ENCODE measurements at places on chromosomes 1 and 21.
A peak's percentile ranks its signal among the peaks of the same experiment; 100 is the strongest.

- no peak for DNase-seq
Measured at GRCh38 chr1:60244906-60245305, 171.3 kb upstream of the C1orf87 start.

DNA sequence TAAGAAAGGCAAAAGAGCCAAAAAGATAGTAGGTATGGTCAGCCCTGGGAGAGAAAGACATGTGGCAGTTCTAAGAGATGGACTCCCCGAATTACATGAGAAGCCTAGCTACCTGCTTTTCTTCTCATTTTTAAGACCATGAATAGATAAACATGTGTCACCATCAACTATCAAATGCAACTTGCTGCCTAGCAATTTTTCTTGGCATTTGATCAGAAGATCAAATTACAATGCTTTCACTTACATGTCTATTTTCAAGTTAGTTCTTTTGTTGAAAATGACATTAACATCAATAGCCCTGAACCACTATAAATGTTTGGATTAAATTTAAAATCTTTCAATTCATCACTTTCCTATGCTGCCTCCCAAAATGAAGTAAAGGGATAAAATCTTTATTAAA is 212.3 kb downstream of the HHIPL2 start:
- no peak for DNase-seq

DNA sequence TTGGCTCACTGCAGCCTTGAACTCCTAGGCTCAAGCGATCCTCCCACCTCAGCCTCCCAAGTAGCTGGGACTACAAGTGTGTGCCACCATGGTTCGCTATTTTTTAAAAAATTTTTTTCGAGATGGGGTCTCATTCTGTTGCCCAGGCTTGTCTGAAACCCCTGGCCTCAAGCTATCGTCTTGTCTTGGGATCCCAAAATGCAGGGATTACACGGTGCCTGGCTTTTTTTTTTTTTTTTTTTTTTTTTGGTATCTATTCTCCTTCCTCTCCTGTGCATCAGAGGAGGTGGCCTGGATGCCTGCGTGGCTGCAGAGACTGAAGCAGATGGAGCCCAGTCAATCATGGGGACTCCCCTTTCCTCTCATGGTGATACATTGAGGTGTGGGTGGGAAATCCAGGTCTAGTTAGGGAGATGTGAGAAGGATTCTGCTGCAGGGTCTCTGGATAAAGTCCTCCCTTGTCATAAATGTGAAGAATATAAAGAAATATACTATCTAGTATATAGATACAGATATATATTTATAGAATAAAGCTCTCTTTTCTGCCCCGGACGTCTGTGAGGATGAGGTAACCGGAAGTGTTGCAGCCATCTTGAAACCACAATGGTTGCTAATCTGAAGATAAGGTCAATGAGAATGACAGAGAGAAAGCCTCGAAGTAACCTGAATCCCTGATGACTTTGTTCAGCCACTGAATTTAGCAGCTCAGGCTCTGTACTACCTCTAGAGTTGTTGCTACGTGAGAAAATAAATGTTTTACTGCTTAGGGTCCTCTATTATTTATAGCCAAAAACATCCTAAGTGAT is 19.5 kb upstream of the RGSL1 start:
- no peak for DNase-seq

GRCh38 chr1:118866330-118866729 is 121.8 kb downstream of the TBX15 start:
- no peak for DNase-seq

DNA sequence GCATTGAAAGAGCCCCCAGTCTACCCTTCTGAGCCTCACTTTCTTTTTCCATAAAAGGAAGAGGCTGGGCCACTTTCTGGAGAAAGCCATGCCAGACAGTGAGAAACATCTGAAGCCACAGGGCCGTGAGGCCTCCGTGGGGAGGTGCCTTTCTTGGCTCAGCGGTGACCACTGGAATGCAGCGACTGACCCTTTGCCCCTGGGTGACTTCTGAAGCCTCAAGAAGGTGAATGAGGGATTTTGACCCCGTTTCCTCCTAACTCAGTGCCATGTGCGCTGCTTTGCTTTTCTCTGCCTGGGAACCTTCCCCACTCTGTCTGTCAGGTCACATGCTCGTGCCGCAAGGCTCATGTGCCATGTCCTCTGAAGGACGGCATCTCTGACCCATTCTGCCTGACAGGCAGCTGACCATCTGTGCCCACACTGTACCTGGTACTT is 44.7 kb upstream of the A3GALT2 start:
- no peak for DNase-seq

GRCh38 chr21:36688324-36688723 is 10.6 kb upstream of the SIM2 start:
- no peak for DNase-seq

- DNase-seq, result no peak
Measured at GRCh38 chr1:218409946-218410510, 64.9 kb downstream of the TGFB2 start.

GRCh38 chr1:179142889-179143299 is 61.0 kb downstream of the TOR3A start:
- DNase-seq, result no peak

DNA sequence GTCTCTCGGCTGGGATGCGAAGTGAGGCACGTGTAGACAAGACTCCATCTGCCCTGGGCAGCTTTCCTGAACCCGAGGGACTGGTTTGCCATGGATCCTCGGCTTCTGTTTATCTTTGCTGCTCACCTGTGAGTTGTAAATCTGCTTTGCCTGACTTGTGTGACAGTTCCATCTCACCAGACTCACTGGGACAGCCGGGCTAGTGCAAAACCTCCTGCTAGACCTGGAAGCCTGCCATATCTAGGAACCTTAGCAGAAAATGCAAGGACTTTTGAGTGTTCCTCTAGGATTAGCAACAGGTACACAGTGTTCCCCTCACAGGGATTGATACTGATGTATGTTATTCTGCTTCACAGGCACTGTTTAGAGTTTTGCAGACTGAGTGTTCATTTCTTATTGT is 218.6 kb downstream of the URB2 start:
- no peak for DNase-seq

- no peak for DNase-seq
Measured at GRCh38 chr1:212957546-212957945, 7.2 kb downstream of the VASH2 start.

DNA sequence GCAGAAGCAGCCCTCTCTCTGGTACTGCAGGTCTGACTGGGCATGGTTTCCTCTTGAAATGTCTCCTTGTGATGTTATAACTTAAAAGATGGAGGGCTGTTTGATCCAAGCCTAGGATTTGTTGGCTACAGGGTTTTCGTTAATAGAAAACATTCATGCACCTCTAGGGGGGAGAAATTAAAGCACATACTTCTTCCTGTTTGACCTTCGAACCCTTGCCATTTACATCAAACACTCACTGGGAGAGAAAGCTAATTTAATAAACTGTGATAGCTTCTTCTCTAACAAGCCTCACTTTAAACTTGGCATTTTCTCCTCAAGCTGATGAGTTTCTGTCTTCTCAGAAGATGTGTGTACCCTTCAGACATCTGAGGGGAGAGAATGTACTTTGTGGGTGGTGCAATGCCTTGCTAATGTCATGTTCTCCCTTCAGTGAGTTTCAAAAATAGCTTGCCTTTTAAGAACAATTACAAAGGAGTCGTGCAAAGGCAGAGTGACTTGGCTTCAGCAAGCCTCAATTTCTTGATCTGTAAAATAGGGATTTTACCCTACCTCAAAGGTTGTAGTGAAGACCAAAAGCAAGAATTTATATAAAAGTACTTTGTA is 20.4 kb downstream of the CACHD1 start:
- no peak for DNase-seq

- no peak for DNase-seq
Measured at GRCh38 chr21:41445465-41445862, 19.4 kb downstream of the MX1 start.

DNA sequence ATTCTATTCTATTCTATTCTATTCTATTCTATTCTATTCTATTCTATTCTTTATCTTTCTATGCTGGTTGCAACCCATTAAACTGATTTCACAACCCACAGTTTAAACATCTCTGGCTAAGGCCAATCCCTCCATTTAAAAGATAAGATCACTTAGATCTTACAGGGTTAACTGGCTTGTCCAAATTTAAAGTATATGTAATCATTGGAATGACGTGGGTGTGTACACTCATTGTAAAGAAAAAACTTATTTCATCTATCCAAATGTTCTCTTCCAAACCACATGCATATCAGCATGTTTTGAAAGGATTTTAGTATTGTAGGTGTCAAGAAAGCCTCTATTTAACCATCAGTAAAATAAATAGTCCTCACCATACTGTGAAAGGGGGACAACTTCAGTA is 299.6 kb upstream of the RUNX1 start:
- DNase-seq, result no peak

GRCh38 chr21:26835027-26835713 is 10.0 kb downstream of the ADAMTS1 start:
- no peak for DNase-seq

- peak; percentile 66 for DNase-seq
Measured at GRCh38 chr1:79259390-79260336, 253.1 kb upstream of the ADGRL4 start.

GRCh38 chr1:52658795-52659194 is 25.8 kb downstream of the SHISAL2A start:
- no peak for DNase-seq

- peak; percentile 7 for DNase-seq
Measured at GRCh38 chr1:192805832-192806323, 3.0 kb upstream of the RGS2 start.

- DNase-seq, result no peak
Measured at GRCh38 chr1:18705811-18706210, 75.2 kb downstream of the PAX7 start.

DNA sequence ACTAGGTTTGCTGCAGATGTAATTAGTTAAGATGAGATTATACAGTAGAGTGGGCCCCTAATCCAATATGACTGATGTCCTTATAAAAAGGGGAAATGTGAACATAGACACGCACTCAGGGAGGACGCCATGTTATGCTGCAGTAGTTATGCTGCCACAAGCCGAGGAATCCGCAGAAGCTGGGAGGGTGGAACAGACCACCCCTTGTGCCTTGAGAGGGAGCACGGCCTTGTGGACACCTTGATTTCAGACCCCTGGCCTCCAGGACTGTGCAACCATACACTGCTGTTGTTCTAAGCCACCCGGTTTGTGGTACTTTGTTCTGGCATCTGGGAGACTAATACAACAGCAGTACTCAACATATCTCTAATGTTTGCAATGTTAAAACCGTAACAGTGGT is 57.9 kb upstream of the HIVEP3 start:
- no peak for DNase-seq

GRCh38 chr1:39407510-39407895 is 83.9 kb upstream of the BMP8A start:
- DNase-seq, result no peak

GRCh38 chr1:177441281-177441680 is 270.5 kb downstream of the BRINP2 start:
- DNase-seq, result no peak

DNA sequence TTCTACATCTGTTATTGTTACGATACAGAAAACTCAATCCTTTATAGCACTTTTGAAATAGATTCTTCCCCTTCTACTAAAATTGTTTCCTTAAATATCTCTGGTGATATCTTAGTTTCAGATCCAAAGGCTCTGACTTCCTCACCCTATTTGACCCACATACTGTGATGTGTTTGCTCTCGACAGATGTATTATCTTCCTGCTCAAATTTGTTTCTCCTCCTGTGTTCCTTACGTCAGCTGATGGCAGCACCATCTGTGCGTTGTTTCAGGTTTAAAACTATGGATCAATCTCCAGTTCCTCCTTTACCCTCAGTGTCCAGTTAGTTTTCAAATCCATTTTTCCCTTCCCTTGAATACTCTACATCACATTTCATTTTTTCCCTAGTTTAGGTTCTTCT is 274.4 kb downstream of the RYR2 start:
- no peak for DNase-seq

DNA sequence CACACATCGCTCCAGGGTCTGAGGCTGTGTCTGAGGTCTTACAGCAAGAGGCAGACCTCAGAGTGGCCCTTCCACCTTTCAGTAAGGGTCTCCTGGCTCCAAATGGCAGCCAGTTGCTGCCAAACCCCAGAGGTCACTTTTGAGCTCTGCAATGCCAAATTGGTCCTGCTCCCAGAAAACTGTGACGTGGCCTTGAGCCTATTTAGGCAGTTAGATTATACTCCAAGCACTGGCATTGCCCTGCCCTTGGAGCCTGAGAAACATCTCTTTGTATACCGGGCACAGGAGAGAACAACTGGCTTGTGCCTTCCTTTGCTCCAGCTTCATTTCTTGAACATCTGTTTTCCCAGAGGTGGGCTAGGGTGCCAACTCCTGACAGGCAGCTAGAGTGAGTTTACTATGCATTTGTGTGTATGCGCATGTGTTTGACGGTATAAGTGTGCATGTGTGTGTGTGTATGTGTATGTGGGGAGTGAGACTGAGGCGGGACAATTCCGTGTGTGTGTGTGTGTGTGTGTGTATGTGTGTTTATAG is 134.5 kb downstream of the IER5 start:
- no peak for DNase-seq

DNA sequence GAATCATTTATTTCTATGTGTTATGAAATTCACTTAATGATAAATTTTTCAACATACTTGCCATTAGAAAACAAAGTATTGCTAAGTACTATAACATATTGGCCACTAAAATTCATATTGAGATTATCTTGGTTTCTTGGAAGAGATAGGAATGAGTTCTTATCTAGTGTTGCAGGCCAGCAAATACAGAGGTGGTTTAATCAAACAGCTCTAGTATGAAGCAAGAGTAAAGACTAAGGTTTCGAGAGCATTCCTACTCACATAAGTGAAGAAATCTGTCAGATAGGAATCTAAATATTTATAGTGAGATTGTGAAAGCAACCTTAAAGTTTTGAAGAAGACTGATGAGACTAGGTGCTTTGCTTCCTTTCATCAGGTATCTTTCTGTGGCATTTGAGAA is 37.9 kb upstream of the FOXE3 start:
- DNase-seq, result no peak

GRCh38 chr1:212241501-212241900 is 43.7 kb upstream of the PPP2R5A start:
- no peak for DNase-seq

GRCh38 chr1:84504580-84505492 is 1.4 kb upstream of the SPATA1 start:
- DNase-seq, result no peak

DNA sequence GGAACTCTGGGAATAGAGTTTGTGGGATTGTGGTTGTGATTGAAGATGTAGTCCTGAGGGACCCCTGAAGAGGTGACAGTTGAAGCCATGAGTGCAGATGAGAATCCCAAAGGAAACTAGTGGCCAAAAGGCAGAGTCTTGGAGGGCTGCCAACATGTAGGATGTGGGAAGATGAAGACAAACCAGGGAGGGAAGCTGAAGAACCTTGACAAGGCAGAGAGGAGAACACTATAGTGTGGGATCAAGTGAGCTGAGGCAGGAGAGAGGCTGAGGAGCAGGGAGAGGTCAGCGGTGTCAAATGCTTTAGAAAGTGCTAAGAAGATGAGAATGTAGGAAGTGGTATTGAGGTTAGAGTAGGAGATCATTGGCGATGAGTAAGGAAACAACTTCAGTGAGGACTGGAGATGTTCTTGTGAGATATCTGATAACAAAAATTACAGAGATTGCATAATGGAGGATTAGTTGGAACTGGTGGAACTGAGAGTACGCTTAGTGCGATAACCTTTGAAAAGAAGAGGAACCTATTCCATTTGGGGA is 88.5 kb upstream of the VCAM1 start:
- no peak for DNase-seq
